ENCODE measurements at places on chromosomes 13 and 19.

DNA sequence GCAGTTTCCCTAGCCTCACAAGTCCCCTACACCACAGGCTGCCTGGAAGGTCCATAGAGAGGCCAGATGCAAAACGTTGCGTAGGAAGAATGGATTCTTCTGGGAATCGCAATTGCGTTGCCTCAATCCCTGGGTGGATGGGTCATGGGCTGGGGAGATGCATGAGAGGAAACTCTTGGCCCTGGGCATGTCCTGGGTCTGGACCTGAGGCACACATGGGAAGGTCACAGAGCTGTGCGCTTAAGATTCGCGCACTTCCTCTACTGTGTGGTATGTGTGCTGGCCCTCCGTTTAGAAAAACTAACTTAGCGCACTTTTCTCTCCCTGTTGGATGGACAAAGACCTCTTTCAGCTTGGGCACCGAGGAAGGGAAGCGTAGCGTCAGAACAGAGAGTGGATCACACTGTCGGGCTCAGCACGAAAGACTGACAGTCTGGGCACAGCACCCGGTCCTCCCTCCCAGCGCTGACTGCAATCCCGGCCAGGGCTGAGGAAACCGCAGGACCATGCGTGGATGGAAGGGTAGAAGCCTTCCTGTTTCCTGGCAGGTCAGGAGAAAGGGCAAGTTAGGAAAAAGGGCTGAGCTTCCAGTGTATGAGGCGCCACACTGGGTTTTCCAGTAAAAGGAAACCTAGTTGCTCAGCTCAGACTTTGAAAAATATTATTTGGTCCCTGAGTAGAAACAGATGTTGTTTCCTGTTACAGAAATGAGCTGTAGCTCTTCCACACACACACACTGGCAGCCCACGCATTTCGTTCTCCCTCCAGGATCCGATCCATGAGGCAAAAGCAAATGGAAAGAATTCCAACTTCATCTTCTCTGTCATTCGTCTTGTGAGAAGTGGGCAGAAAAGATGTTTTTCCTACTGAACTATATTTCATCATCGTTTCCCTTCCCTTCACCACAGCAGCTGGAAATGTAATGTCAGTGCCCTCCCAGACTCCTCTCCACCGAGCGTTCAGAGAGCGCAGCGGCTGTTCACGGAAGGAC is 86.0 kb downstream of the ING1 start:
- DNase-seq, result no peak

- DNase-seq, result no peak
Observed at GRCh38 chr13:24692561-24692960, 12.4 kb downstream of the ATP12A start.

- no peak for DNase-seq
Observed at GRCh38 chr13:27437126-27437525, 12.7 kb downstream of the GTF3A start.

- DNase-seq, result no peak
Observed at GRCh38 chr19:6662702-6663101, 7.3 kb downstream of the TNFSF14 start.

- no peak for DNase-seq
Observed at GRCh38 chr13:69418319-69418718, 689.3 kb upstream of the ATXN8OS start.

- DNase-seq, result peak; percentile 56
Observed at GRCh38 chr19:3176715-3177501, 1.7 kb upstream of the S1PR4 start.

DNA sequence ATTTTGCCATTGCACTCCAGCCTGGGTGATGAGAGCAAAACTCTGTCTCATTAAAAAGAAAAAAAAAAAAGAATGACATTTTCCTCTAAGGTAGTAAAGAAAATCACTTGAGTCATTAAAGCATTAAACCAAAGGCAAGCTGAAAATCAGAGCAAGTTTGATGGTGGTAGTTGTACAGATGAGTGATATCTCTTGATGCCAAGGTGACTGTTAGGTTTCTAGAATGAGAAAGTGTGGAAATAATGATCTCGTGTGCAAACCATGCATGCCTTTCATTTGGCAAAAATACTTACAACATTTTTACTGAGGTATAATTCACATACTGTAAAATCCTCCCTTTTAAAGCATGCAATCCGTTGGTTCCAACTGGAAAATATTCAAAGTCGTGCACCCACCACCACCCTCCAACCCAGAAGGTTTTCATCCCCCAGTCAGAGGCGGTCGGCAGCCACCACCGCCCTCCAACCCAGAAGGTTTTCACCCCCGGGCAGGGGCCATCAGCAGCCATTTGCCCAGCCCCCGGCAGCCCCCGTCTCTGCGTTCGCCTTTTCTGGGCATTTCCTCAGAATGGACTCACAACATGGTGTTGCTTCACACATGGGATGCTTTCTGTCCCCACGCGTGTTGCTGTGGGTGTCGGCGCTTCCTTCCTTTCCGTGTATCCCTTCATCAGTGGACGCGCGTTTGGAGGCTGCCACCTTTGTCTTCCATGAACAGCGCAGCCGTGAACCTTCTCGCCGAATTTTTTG is 90.2 kb downstream of the ATP11A start:
- no peak for DNase-seq

DNA sequence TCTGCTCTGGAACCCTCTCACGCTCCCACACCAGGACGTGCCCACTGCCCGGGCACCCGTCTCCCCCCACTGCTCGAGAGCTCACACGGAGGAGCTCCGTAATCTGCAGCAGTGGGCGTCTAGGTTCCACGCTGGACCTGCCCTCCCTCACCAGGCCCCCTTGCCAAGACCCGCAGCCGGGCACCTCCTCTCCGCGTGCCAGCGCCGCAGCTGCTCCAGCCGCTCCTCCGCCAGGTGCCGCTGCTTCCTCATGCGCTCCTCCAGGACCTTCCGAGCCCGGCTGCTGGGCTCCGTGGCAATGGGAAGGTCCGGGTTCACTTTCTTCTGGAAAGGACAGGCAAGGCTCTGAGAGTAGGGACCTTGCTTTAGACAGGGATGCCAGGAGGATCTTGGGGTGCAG is 35.0 kb upstream of the MATK start:
- DNase-seq, result no peak

DNA sequence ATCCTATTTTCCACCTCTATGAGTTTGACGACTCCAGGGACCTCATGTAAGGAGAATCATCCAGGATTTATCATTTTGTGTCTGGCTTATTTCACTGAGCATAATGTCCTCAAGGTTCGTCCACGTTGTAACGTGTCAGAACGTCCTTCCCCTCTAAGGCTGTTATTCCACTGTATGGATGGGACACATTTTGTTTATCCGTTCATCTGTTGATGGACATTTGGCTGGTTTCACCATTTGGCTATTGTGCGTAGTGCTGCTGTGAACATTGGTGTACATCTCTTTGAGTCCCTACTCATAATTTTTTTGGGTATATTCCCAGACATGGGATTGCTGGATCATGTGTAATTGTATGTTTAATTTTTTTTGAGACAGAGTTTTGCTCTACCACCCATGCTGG is 21.5 kb downstream of the CRTC1 start:
- no peak for DNase-seq

- DNase-seq, result no peak
Observed at GRCh38 chr13:51153527-51153926, 42.5 kb upstream of the C13orf42 start.

DNA sequence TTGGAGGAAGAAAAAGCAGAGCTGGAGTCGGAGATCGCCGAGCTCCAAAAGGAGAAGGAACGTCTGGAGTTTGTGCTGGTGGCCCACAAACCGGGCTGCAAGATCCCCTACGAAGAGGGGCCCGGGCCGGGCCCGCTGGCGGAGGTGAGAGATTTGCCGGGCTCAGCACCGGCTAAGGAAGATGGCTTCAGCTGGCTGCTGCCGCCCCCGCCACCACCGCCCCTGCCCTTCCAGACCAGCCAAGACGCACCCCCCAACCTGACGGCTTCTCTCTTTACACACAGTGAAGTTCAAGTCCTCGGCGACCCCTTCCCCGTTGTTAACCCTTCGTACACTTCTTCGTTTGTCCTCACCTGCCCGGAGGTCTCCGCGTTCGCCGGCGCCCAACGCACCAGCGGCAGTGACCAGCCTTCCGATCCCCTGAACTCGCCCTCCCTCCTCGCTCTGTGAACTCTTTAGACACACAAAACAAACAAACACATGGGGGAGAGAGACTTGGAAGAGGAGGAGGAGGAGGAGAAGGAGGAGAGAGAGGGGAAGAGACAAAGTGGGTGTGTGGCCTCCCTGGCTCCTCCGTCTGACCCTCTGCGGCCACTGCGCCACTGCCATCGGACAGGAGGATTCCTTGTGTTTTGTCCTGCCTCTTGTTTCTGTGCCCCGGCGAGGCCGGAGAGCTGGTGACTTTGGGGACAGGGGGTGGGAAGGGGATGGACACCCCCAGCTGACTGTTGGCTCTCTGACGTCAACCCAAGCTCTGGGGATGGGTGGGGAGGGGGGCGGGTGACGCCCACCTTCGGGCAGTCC is 5.0 kb downstream of the FOSB start:
- no peak for DNase-seq

DNA sequence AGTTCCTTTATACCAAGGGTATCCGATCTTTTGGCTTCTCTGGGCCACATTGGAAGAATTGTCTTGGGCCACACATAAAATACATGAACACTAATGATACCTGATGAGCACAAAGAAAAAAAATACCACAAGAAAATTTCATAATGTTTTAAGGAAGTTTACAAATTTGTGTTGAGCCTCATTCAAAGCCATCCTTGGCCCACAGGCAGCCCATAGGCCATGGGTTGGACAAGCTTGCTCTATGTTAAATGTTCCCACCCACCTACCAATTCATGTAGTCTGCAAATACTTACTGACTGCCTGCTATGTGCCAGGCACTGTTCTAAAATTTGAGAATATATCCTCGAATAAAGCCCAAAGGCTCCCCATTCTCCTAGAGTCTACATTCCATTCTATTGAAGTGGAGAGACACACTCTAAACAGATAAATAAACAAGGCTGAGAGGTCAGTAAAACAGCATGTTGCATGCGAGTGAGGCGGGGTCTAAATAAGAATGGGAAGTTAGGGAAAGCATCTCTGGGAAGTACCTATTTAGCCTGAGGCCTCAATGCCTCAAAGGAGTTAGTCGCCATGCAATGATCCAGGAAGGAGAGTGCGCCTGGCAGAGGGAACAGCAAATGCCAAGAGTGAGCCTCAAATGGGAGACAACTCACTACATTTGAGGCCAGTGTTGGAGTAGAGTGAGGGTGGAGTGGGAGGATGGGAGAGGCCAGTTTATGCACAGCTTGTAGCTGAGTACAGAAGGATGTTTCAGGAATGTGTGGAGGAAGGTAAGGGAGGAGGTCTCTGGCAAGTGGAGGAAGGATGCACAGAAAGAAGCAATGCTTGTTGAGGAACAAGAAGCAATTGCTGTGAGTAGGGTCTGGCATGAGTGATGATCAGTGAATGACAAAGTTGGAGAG is 52.5 kb upstream of the CLDN10 start:
- no peak for DNase-seq

- no peak for DNase-seq
Observed at GRCh38 chr13:114015111-114015968, 41.5 kb upstream of the C13orf46 start.

DNA sequence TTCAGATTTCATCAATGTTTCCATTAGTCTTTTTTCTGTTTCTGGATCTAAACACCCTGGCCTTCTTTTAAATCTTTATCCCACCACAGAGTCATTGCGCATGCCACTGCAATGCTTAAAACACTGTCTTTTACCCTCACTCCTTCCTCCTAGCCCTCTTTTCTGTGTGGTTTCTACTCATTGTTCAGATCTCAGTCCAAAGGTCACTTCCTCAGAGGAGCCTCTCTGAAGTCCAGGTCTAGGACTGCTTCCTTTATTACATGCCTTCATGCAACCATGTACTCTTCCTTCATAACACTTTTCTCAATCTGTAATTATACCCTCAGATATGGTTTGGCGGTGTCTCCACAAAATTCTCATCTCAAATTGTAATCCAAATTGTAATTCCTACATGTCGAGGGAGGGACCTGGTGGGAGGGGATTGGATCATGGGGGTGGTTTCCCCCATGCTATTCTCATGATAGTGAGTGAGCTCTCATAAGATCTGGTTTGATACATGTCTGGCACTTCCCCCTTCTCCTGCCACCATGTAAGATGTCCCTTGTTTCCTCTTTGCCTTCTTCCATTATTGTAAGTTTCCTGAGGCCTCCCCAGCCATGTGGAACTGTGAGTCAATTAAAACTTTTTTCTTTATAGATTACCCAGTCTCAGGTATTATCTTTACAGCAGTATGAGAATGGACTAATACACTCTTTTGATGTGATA is 808.9 kb downstream of the DIAPH3 start:
- DNase-seq, result no peak

DNA sequence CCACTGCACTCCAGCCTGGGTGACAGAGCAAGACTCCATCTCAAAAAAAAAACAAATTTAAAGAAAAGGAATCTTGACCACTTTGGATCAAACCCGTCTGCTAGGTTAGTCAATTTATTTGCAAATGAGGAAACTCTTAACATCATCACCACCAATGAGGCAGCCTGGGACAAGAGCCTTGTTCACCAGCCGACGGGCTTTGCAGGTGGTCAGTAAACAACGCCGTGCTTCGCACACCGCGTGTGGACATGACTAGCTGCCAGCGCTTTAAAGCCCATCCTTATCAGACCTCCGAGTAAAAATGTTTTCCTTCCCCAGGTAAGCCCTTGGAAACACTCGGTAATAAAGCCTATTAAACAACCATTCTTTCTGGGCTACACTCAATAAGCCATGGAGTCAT is 41.9 kb downstream of the INSR start:
- no peak for DNase-seq

DNA sequence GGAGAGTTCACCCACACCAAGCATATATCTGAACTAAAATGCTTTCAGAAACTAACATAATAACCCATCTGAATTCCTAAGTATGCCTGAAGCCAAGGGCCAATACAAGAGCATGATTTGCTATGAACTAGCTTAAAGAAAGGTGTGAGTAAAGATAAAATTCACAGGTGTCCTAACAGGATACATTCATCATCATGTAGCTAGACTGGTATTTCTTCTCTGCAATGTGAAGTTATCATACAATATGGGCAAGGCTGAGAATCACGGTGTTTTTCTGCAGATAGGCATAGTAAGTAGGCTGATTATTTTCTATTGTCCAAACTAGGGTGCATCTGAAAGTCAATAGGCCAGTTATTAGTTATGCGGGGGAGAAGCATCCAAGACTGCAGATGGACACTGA is 63.1 kb downstream of the STK24 start:
- DNase-seq, result no peak

DNA sequence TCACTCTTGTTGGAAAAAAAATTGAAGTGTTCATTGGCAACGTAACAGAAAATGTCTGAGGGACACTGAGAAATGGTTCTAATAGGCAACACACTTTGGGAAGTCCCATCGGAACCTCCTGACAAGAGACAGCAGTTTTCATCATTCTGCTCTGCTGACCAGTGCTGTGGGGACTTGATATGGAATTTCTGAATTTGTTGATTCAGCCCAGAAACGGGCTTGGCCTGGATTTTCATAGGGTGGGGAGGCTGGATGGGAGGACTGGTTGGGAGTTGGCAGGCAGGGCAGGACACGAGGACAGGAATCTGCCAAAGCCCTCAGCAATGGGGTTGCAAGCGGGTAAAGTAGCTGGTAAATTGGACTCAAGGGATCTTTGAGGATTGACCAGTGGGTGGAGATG is 96.5 kb downstream of the DCT start:
- no peak for DNase-seq
